ENCODE measurements at places on chromosomes 5 and 9.

DNA sequence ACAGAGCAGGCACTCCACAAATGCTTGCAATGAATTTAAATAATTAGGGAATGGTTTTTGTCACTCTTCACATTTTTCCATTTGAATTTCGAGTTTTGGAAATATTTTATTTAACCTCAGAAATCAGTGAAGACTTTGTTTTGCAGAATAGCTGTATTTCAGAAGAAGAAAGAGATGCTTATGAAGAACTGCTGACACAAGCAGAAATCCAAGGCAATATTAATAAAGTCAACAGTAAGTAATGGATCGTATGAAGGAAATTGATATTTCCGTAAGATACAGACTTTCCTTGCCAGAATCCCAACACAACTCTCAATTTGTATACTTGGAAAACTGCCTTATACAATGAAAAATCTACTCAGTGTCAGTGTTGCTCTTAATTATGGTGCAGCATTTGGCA lies 30.5 kb downstream of the F2RL2 start:
- DNase-seq: no peak

GRCh38 chr9:126375386-126375785 lies 48.8 kb downstream of the MVB12B start:
- DNase-seq: peak; percentile 66

DNA sequence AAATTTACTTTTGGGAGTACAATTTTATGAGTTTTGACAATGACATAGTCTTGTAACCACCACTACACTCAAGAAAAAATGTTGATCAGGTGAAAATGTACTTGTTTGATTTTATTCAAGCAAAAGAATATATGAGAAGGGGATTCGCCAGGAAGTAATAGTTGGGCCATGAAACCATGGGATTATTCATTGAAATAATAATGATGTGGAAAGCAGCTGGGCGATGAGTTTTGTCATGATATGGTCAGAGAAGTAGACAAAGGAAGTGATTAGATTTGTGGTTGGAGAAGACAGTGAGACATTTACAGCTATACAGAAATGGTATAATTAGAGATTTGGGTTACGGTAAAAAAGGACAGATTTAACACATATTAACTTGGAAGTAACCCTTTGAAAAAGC lies 11.2 kb downstream of the HMGCR start:
- DNase-seq: no peak

DNA sequence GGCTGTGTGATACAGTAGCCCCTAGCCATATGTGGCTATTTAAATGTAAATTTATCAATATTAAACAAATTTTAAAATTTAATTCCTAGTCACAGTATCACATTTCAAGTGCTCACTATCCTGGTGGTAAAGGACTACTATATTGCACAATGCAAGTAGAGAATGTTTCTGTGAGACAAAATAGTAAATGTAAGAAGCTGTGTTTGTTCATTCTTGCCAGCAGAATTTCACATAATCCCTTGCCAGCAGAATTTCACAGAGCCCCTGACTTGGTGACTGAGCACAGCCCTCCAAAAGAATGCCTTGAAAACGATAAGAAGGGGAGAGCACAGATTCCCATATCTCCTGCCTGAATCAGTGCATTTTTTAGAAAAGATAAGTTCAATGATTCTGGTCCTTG lies 75.9 kb upstream of the SELENOP start:
- DNase-seq: no peak

DNA sequence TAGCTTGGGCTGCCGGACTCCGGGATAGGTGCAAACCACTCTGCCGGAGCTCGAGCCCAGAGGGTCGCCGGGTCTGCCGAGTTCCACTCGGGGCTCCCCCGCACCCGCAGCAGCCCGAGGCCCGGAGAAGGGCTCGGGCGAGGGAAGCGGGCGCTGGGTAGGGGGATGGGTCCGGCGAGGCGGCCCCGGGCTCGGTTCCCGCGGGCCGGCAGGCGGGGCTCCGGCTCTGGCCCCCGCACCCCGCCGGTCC lies 507 bp downstream of the RICTOR start:
- no peak for DNase-seq

- DNase-seq: no peak
These were observed 6.1 kb upstream of the NRARP start for GRCh38 chr9:137308057-137308619.

DNA sequence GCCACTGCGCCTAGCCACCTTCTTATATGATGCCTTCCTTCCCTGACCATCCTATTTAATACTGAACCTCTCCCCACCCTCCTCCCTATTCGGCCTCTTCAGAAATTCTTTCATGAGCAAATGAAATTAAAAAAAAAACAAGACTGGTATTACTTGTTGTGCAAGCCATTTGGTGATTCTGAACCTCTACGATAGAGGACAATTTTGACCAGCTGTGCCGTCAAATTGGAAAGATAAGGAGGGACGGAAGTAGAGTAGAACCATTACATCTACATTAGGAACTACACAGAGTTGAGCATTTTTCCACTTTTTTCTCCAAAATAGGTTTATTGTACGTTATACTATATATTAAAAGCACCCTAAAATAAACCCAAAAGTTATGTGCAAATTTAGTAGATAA lies 2.9 kb downstream of the DHX29 start:
- no peak for DNase-seq

DNA sequence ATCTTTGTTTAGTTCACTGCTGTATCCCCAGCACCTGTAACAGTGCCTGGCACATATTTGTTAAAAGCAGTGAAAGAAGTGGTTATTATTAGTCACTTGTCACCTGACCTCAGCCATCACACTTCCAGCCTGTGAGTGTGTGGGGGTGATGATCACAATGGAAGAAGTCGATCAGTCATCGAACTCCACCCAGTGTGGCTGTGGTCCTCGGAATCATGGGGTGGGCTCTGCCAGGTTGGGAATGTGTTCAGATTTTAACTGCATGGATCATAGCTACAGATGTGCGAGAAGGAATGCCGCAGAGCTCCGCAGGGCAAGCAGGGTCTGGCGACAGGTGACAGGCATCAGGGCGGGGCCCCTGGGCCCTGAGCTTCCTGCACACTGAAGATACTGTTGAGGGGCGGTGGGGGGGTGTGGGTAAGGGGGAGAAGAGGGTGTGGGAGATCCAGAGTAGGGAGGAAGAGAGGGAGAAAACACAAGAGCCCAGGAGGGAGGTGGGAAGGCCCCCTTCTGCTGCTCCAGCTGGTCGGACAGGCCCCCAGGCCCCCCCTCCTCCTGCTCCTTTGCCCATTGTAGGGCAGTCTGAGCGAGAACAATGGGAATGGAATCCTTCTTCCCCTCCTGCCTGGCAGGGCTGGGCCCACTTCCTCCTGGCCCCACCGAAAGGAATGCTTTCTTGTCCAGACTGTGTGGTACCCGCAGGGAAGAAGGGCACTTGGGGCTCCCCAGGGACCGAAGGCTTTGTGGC lies 89.6 kb downstream of the SPRY4 start:
- DNase-seq: peak; percentile 81

- no peak for DNase-seq
These were observed 58.1 kb downstream of the KCNN2 start for GRCh38 chr5:114419959-114420358.

- DNase-seq: no peak
These were observed 1275.6 kb upstream of the CDH9 start for GRCh38 chr5:28313953-28314352.

DNA sequence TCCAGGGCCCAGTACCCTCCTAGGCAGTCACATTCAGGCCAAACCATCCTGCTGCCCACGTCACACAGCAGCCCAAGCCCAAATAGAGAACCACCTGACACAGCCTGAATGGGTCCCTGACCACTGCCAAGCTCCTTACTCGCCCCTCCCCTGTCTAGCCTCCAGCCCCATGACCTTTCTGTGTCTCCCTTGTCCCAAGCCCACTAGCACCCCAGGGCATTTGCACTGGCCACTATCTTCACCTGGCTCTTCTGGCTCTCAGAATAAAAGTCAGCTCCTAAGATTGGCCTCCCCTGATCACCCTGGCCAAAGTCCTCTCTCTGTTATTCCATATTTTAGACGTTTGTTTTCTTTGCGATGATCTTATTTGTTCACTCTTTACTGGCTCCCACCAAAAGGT lies 20.4 kb downstream of the FGFR4 start:
- no peak for DNase-seq

DNA sequence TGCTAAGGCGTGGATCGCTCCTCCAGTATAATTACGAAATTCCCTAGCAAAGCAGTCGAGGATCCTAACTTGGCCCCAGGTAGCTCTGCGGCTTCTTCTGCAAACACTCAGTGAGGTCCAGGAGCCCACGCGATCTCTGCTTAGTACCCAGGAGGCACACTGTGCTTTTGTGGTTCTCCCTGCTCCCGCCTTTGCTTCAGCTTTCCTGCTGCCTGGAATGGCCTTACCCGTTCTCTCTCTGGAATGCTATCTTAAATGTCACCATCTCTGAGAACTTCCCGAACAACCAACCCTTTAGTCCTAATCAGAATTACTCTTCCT lies 639 bp downstream of the INVS start:
- DNase-seq: no peak

DNA sequence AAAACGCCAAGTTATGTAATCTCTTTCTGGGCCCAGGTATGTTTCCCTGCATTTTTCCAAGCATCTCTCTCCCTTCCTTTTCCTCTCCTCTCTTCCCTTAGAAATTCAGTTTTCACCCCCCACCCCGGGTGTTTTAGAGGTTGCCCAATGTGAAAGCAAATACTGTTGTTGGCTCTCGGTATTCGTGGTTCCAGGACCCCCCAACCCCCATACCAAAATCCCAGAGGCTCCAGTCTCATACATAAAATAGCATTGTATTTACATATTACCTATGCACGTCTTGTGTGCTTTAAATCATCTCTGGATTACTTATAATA lies 48.8 kb downstream of the ACER2 start:
- no peak for DNase-seq

GRCh38 chr5:140345919-140346347 lies 470 bp downstream of the HBEGF start:
- DNase-seq: no peak

- no peak for DNase-seq
These were observed 81.9 kb downstream of the GPR21 start for GRCh38 chr9:123115146-123115913.

GRCh38 chr5:134100283-134101091 lies 14.0 kb upstream of the TCF7 start:
- DNase-seq: no peak

- peak; percentile 64 for DNase-seq
These were observed 306.7 kb downstream of the NR2F1-AS1 start for GRCh38 chr5:93274291-93274690.

GRCh38 chr9:14092344-14092743 lies 221.6 kb downstream of the NFIB start:
- no peak for DNase-seq

DNA sequence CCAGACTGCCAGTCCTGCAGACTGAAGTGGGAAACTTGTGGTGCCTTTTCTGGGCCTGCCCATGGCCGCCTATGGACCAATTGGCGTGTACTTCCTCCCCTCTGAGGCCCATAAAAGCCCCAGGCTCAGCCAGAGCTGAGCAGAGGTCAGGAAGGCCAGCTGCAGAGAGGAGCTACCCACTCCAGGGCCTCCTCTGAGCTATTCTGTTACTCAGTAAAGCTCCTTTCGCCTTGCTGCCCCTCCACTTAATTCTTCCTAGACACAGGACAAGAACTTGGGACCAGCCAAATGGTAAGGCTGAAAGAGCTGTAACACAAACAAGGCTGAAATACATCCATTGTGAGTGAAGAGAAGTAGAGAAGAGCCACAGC lies 106.4 kb downstream of the C9orf50 start:
- no peak for DNase-seq

DNA sequence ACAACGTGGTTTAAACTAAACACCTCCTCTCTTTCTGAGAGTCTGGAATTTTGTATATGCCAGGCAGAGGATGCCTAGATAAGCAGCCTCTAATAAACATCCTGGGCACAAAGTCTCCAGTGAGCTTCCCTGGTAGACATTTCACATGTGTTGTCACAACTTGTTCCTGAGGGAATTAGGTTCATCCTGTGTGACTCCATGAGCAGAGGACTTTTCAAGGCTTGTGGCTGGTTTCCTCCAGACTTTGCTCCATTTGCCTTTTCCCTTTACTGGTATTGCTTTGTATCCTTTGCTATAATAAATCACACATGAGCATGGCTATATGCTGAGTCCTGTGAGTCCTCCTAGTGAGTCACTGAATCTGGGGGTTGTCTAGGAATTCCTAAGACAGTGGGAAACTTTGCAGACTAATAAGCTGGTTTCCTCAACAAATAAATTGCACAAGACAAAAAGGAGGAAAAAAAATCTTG lies 77.4 kb downstream of the NR2F1-AS1 start:
- DNase-seq: peak; percentile 95

DNA sequence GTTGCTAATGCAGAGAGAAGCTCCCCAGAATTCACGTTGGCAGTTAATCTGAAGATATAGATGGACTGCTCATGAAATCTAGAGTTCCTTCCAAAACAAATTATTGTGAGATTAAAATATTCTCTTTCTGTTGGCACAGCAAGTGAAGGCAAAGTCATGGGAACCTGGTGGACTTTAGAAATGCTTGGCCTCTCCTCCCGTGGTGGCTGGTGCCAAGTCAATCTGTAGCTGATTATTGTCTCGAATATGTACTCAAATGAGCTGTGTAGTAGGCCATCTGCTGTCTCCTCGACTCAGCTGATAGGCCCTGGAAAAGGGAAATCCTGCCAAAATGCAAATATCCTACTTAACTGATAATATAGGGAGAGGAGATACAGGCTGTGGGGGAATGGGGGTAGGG lies 69.3 kb downstream of the DAPK1 start:
- DNase-seq: no peak

DNA sequence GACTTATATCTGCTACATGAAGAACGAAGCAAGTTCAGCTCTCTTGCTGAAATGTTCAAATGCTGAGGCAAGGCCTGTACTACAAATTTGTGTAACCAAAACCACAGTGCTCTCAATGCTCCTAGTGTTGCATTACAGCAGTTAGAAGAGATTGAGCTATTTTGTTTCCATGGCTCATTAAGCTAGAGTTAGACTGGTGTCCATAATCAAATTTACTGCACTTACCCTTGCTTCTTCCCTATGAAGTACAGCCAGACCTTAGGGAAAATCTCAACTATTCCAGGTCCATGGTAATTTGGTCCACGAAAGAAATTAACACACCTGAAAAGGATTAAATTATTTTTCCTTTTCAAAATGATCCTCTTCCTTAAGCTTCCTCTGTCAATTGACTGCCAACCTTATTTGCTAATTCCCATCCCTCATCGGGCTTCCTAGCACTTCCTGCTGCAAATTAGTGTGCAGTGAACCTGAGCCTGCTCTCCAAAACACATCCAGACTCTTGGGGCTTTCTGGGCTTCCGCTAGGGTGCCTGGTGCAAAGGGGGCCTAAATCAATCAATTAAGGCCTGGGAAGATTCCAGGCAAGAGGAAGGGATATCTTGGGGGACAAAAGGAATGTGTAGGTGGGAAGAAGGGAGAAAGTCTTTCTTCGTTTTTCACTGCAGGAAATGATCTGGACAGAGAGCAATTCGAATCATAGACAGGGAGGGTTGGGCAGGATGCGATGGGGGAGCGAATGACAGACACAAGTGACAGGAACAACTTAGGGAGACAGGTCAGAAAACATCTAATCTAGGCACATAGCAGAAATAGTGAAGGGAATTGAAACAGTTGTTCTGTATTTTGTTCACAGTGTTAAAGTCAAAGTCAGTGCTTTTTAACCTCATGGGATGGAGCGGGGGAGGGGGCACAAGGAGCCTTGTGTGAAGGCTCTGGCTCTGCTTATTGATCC lies 542.4 kb downstream of the RAB3C start:
- peak; percentile 60 for DNase-seq

- DNase-seq: no peak
These were observed 53.6 kb upstream of the CDH18 start for GRCh38 chr5:20041326-20042274.

All from kidney capillary endothelial cell (primary cell).